NCI-H1092 (cell line): ENCODE measurements at places on chromosomes 5 and 9.

- no peak for DNase-seq
Measured at GRCh38 chr5:22643356-22643755, 209.8 kb downstream of the CDH12 start.

DNA sequence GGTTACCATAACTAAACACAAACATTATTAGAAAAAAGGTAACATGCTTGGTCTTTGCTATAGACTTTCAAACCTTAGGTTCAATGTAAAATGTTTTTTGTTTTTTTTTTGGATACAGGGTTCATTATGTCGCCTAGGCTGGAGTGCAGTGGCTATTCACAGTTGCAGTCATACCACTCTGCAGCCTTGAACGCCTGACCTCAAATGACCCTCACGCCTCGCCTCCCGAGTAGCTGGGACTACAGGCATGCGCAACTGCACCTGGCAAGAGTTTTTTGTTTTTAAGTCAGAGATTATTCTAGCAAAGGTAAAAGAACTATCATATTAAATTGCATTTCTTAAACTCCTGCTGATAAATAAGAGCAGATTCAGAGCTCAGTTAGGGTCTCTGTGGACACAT, 55.1 kb upstream of the NR5A1 start:
- DNase-seq = no peak

DNA sequence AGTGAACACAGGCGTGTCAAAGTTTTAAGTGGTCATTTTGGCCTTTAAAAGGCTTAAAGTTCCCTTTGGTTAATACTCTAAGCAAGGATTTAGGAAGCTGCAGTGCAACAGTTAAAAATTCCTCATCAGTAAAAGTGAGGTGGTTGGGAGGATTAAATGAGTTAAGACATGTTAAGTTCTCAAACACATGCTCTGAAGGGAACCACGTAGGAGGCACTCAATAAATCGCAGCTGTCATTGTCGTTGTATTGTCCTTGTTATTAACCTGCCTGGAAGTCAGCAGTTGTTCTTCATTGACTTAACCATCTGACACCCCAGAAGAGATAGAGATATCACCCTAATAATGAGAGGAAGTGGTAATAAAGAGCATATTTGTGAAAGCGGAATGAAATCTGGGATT, 247.5 kb downstream of the MARCHF11 start:
- DNase-seq = no peak

DNA sequence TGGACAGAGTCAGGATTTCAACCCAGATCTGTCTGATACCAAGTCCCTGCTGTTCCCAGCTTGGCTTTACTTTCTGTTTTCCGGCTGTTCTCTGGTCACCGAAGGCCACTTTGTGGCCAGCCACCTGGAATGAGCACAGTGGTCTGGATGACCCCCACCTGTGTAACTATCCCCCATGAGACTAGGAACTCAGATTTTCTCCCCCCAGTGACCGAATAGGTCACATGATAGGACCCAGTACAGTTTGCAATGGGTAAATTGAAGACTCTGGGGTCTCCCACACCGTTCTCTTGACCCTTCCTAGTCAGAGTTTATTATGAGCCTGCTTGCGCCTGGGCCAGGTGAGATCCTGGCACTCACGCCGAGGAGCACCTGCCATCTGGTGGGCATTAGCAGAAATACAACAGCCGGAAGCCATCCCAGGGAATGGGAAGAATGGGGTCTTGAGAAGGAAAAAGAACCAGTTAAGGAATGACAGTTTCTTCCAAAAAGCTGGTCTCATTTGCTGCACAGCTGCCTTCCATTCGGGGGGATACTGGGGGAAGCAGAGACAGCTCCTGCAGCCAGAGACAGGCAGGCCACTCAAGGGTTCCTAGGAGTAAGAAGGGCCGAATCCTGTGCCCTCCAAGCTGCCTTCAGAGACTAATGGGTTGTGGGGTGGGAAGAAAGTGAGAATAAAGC, 7.1 kb downstream of the PHYHD1 start:
- peak; percentile 30 for DNase-seq

- DNase-seq = no peak
Measured at GRCh38 chr9:136326061-136326760, 1.1 kb upstream of the GPSM1 start.

GRCh38 chr9:93266521-93267001, 82.6 kb downstream of the WNK2 start:
- no peak for DNase-seq

- DNase-seq = no peak
Measured at GRCh38 chr5:2569176-2569575, 182.3 kb downstream of the IRX2 start.

GRCh38 chr5:106106384-106106783, 1564.4 kb downstream of the EFNA5 start:
- DNase-seq = no peak

DNA sequence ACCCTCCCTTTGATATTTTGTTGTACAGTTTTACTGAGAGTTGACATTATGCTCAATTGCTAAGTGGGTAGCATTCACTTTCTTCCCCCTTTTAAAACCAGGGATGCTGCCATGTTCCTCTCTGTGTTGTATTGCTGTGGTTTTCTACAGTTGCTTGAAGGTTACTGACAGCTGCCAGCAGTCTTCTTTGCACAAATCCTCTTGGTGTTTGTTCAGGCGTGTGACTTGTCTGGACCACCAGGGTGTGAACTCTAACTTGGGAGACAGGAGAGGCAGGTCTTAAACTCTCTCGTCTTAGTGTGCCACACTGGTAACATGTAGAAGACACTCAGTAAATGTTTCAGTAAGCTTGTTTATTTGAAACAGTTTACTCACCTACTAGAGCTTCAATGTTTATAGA, 25.1 kb downstream of the SLC44A1 start:
- no peak for DNase-seq

- DNase-seq = no peak
Measured at GRCh38 chr5:103674739-103675138, 112.2 kb upstream of the NUDT12 start.

- DNase-seq = no peak
Measured at GRCh38 chr9:28951945-28952344, 1378.7 kb upstream of the C9orf72 start.

DNA sequence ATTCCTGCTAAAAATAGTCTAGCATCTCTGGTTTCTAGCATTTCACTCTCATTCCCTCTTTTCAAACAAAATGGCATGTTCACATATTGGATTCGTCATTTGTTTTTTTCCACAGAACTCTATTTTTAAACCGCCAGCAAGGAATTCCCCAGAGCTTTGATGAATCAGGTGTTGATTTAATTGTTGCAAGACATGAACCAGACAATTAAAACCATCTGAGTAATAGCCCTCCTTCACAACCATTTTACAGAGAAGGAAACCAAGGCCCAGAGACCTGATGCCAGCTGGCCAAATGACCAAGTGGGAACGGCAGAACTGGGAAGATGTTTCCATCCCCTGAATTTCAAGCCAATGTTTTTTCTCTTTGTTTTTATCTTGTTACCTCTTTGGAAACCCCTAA, 167.0 kb downstream of the CAAP1 start:
- DNase-seq = no peak

DNA sequence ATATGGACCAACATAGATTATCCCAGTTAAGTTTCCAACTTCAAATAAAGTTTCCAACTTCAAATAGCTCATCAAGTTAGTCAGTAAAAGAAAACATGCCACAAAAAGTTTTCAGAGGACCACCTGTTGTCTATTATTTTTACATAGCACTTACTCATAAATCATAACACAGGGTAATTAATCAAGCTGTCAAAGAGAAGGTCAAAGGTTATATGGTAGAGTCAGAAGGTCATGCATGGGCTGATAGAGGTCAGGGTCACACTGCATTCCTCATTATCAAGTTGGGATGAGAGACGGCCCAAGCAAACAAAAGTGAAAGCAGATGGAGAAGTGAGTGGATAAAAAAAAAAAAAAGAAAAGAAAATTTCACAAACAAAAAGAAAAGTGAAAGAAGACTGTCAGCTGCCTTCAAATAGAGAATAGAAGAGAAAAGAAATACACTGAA, 145.5 kb upstream of the POU5F2 start:
- no peak for DNase-seq

GRCh38 chr9:31500422-31500821, 884.0 kb upstream of the ACO1 start:
- DNase-seq = no peak

- no peak for DNase-seq
Measured at GRCh38 chr5:148735301-148735835, 81.0 kb upstream of the HTR4 start.

GRCh38 chr9:120894321-120895148, 17.5 kb upstream of the PHF19 start:
- no peak for DNase-seq

- no peak for DNase-seq
Measured at GRCh38 chr9:3809724-3810123, 283.9 kb upstream of the RFX3 start.

DNA sequence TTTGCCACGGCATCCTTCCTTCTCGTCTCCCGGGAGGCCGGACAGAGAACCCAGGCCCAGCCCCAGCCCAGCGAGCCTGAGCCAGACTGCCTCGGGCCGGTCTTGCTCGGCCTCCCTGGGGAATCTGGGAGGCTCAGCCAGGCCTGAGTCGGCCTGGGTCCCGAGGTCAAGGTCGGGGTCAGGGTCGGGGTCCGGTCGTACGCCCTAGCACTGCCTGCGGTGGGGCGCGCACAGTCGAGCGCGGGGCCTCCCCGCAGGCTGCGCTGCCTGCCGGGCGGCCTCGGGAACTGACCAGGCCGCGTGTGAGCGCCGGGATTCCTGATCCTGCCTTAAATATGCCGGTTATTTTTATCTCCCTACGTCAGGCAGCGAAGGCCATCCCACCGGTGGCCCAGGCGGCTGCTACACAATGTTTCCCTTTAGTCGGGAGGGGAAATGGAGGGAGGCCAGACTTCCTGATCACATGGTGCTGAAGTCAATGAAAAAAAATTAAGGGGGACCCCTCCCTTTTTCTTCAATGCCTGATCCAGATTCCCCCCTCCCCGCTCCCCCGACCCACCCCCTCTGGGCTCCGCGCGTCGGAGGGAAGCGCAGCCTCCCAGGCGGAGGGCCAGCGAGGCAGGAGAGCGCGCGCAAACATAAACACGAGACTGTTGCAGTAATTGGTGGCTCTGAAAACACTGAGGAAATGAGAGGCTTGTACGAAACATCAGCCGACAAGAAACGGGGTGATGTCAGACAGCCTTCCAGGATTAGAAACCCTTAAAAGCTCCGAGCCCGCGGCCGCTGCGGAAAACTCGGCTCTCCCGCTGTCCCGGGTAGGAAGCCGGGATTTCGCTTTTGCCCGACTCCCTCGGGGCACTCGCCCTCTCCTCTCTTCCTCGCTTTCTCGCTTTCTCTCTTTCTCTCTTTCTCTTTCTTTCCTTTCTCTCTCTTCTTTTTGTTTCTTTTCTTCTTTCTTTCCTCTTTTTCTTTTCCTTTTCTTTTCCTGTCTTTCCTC, 148.2 kb upstream of the KLF4 start:
- DNase-seq = peak; percentile 31

DNA sequence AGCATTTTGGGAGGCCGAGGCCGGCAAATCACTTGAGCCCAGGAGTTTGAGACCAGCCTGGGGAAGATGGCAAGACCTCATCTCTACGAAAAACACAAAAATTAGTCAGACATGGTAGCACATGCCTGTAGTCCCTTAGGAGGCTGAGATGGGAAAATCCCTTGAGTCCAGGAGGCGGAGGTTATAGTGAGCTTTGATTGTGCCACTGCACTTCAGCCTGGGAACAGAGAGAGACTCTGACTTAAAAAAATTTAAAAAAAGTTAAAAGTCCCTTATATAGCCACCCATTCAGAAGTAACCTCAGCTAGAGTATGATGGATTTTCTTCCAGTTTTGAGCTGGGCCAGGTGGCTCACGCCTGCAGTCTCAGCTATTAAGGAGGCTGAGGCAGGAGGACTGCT, 72.4 kb downstream of the UGCG start:
- DNase-seq = no peak

DNA sequence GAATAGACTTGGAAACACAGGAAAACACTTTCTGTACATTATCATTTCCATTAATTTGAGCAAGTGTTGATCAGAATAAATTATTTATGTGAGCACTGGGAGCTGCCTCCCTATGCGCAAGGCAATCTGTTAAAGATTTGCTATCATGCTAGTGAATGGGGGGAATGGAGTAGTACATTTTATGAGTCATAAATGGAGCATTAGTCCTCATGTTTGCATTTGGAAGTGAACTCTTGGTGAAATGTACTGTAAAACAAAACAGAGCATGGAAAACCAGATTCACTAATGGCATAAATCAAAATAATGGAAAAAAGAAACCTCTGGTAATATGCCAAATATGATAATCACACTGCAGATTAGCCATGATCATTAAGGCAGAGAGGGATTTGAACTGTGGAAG, 40.5 kb upstream of the TMC1 start:
- no peak for DNase-seq

DNA sequence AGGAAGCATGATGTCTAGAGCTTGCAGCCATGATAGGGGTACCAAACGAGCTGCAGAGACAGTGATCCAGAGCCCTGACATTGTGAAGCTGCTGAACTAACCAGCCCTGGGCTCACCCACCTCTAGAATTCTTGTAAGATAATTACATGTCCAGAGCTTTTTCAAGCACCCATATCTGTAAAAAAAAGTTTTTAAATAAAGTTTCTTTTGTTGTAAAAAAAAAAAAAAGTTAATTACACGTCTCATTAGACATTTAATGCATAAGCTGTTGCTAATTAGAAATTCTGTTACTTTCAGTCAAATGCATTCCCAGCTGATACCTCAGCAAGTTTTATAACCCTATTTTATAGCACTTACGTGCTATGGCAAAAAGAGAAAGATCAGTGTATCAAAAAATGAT, 65.6 kb downstream of the C9orf85 start:
- no peak for DNase-seq

DNA sequence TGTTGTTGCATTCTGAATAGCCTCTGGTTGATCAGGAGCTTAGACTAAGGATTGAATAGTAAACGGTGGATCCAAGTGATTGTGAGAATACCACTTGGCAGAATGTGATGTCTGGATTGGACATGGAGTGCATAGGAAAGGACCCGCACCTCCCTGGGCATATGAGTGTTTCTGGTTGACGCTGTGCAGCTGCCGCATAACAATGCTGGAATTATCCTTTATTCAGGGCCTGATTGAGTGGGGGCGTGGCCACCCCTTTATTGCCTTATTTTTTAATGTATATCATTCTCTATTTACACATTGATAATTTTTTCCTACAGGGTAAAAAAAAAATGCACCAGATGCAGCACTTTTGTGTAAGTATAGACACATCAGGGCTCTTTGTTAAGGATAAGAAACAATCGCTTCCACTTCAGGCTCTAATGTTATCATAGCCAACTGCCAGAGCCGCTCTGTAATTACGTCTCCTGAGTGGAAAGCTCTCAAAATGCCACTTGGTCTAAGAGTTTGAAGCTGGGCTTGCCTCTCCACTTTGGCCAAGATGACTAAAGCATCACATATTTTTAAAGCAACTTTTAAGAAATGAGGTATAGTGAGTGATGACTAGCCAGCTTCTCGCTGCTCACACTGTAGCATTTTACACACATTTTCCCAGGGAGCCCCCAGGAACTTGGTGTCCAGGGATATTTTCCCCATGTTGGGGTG, 5.7 kb downstream of the FGD3 start:
- peak; percentile 92 for DNase-seq

- DNase-seq = no peak
Measured at GRCh38 chr5:58759745-58760144, 176.9 kb downstream of the RAB3C start.

DNA sequence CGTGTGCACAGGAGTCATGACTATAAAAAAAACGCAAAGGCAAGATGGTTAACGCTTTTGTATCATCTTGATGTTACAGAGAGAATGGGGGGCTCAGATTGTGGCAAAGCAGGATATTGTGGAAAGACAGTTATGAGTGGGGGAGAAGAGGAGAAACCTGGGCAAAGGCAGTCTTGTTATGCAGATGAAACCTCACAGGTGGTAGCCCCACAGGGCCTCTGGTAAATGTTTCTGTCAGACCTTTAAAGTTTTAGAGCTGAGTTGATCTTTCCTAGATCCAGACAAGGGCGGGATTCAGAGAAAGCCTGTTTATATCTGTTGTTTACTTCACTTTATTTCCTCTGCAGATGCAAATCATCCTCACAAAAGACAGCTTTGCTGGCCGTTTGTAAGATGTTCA, 55.2 kb downstream of the C9orf85 start:
- DNase-seq = no peak
